ENCODE measurements at places on chromosomes 1 and 21. TPM values are rescaled to one million over a fixed set of nuclear protein-coding genes. Genes with fewer than 3 reads are reported as not detected.

- H3K36me3 ChIP-seq, result no peaks in the 10 kb centered on the region
- no peaks in the 10 kb centered on the region for H3K27me3 ChIP-seq
- H3K4me3 ChIP-seq, result no peak overlapping the region
- DNase-seq, result no peak
Measured at GRCh38 chr1:94646141-94646643, 104.6 kb upstream of the F3 start.

The PIAS3 gene
- 52.4 TPM for total RNA-seq

The NPL gene
- 4.1 TPM for total RNA-seq

GRCh38 chr1:93031711-93032110 is 47.4 kb upstream of the MTF2 start:
- H3K36me3 ChIP-seq, result no peaks in the 10 kb centered on the region
- no peaks in the 10 kb centered on the region for H3K27me3 ChIP-seq
- H3K27ac ChIP-seq, result no peak overlapping the region
- H3K4me3 ChIP-seq, result no peak overlapping the region
- H3K4me1 ChIP-seq, result peaks cover 5% of the 10 kb centered on the region

DNA sequence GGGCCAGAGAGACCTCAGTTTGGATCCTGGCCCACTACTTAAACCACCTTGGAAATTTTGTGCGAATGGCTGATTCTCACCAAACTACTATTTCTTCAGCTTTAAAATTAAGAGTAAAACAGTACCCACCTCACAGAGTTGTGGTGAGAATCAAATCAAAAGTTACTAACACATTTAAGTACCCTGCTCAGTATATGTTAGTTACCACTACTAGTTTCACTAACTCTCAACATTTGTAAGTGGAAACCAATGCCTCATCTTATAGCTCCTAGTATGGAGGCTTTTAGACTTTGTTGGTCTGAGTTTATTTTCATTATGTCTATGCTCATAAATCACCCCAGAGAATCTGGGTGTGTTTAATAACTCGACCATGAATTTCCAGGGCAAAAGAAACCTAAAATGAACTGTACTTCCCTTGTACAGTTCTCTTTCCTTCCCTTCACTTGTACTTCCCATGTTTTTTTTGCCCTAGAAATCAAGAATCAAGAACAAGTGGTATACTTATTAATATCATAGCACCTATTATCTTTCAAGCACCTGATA is 11.6 kb upstream of the SERBP1 start:
- H3K4me1 ChIP-seq, result peaks cover 5% of the 10 kb centered on the region
- no peaks in the 10 kb centered on the region for H3K27me3 ChIP-seq
- DNase-seq, result no peak
- no peaks in the 10 kb centered on the region for H3K36me3 ChIP-seq
- H3K27ac ChIP-seq, result no peak overlapping the region

- peaks cover 62% of the 10 kb centered on the region for H3K27me3 ChIP-seq
- no peaks in the 10 kb centered on the region for H3K36me3 ChIP-seq
- no peak overlapping the region for H3K4me3 ChIP-seq
- DNase-seq, result no peak
Measured at GRCh38 chr1:18537386-18538306, 56.9 kb downstream of the KLHDC7A start.

GRCh38 chr1:1185101-1185765 is 11.6 kb downstream of the TTLL10 start:
- H3K36me3 ChIP-seq, result no peaks in the 10 kb centered on the region
- no peak overlapping the region for H3K27ac ChIP-seq
- H3K27me3 ChIP-seq, result no peaks in the 10 kb centered on the region
- H3K4me1 ChIP-seq, result no peaks in the 10 kb centered on the region
- H3K4me3 ChIP-seq, result no peak overlapping the region

The PADI4 gene
- 0.27 TPM for total RNA-seq

GRCh38 chr1:9212735-9213134 is 21.8 kb upstream of the H6PD start:
- H3K4me1 ChIP-seq, result peaks cover 10% of the 10 kb centered on the region
- no peaks in the 10 kb centered on the region for H3K27me3 ChIP-seq
- no peak overlapping the region for H3K4me3 ChIP-seq

- DNase-seq, result no peak
- H3K36me3 ChIP-seq, result peaks cover 69% of the 10 kb centered on the region
- peaks cover 6% of the 10 kb centered on the region for H3K27me3 ChIP-seq
- no peak overlapping the region for H3K27ac ChIP-seq
- no peak overlapping the region for H3K4me3 ChIP-seq
- no peaks in the 10 kb centered on the region for H3K4me1 ChIP-seq
Measured at GRCh38 chr1:5311634-5312292, 657.4 kb downstream of the AJAP1 start.

The CYP4X1 gene
- total RNA-seq, result 1.4 TPM

The RPL11 gene
- total RNA-seq, result 1,442 TPM

- no peaks in the 10 kb centered on the region for H3K36me3 ChIP-seq
- peaks cover 5% of the 10 kb centered on the region for H3K27me3 ChIP-seq
- DNase-seq, result no peak
- no peak overlapping the region for H3K4me3 ChIP-seq
- H3K4me1 ChIP-seq, result no peaks in the 10 kb centered on the region
Measured at GRCh38 chr1:219847215-219847855, 81.0 kb downstream of the SLC30A10 start.

The RAP1GAP gene
- total RNA-seq, result 9.7 TPM

DNA sequence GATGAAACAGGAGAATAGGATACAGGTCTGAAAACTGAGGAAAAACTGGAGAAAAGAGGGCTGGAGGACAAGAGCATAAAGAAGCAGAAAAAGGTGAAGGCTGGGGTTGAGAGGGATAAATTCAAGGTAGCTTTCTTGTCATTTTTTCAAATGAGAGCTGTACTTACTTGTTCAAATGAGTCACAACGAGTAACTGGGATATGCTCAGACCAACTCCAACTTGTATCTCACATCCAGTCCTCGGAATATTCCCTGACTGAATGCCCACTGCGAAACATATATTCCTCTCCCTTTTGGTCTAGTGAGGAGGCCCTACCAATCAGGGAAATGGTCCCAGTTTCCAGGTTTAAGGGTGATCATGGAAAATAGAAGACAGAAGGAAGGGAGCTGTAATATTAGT is 343.4 kb downstream of the HHIPL2 start:
- H3K36me3 ChIP-seq, result no peaks in the 10 kb centered on the region
- H3K27ac ChIP-seq, result no peak overlapping the region
- no peak overlapping the region for H3K4me3 ChIP-seq
- no peak for DNase-seq
- H3K4me1 ChIP-seq, result no peaks in the 10 kb centered on the region

- no peaks in the 10 kb centered on the region for H3K27me3 ChIP-seq
- H3K4me3 ChIP-seq, result no peak overlapping the region
- H3K36me3 ChIP-seq, result no peaks in the 10 kb centered on the region
- peaks cover 4% of the 10 kb centered on the region for H3K4me1 ChIP-seq
Measured at GRCh38 chr21:29423099-29423870, 124.6 kb downstream of the BACH1 start.

The PKP1 gene
- 0.18 TPM for total RNA-seq

DNA sequence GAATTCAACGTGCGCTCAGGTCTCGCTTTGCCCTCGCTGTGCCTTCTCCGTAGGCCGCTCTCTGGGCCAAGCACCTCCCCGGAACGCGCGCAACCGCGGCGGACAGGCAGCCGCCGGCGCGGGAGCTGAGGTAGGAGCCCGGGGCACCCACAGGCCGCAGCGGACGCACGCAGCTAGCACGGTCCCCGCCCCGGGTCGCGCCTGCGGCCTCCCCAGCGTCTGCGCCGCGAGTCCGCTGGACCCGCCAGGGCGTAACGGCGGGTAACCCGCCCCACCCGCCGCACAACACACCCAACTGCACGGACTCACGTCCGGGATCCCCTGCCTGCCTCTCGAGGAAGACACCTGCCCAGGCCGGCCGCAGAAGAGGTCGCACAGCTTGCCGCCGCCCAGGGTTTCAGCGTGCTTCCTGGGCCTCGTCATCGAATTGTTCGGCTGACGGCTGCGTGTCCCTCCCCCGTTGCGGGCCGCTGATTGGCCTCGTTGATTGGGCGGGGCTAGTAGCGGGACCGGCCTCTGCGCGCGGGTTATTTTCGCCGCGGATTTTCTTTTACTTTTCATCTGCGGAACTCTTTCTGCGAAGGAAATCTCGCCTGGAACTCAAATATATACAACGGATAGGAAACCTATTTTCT is at the start of gene CLCC1:
Gene CLCC1 (minus strand): TSS at position 433 of the 635 bp plus-strand sequence. CDS start 13,047 bp downstream, outside the sequence.
- no peaks in the 10 kb centered on the region for H3K27me3 ChIP-seq
- peaks cover 17% of the 10 kb centered on the region for H3K4me1 ChIP-seq
- no peaks in the 10 kb centered on the region for H3K36me3 ChIP-seq
- peak within 1 kb of the TSS; percentile 45 for H3K27ac ChIP-seq
- peak; percentile 90 for DNase-seq
- peak within 1 kb of the TSS; percentile 80 for H3K4me3 ChIP-seq

The PADI1 gene
- 0.18 TPM for total RNA-seq

The GPR61 gene
- total RNA-seq, result 0.42 TPM

GRCh38 chr21:45523411-45524101 is 18.7 kb downstream of the SLC19A1 start:
- H3K4me3 ChIP-seq, result no peak overlapping the region
- H3K36me3 ChIP-seq, result peaks cover 54% of the 10 kb centered on the region
- 0 out of 2 replicates have a peak, but pooled peaks cover 4% of the 10 kb centered on the region for H3K4me1 ChIP-seq

- no peak overlapping the region for H3K4me3 ChIP-seq
- no peak overlapping the region for H3K27ac ChIP-seq
- H3K36me3 ChIP-seq, result peaks cover 2% of the 10 kb centered on the region
Measured at GRCh38 chr1:188355082-188355481, 1526.3 kb downstream of the PLA2G4A start.

- no peaks in the 10 kb centered on the region for H3K27me3 ChIP-seq
- DNase-seq, result no peak
- peaks cover 6% of the 10 kb centered on the region for H3K4me1 ChIP-seq
- H3K4me3 ChIP-seq, result no peak overlapping the region
- no peak overlapping the region for H3K27ac ChIP-seq
Measured at GRCh38 chr1:6898974-6899539, 113.8 kb downstream of the CAMTA1 start.

- H3K27me3 ChIP-seq, result peaks cover 5% of the 10 kb centered on the region
- no peaks in the 10 kb centered on the region for H3K36me3 ChIP-seq
- H3K4me3 ChIP-seq, result no peak overlapping the region
- peaks cover 11% of the 10 kb centered on the region for H3K4me1 ChIP-seq
- no peak overlapping the region for H3K27ac ChIP-seq
Measured at GRCh38 chr1:206498685-206499084, 8.6 kb upstream of the RASSF5 start.

The PPM1J gene
- total RNA-seq, result 22.6 TPM

GRCh38 chr1:112696578-112697314 is 10.2 kb downstream of the RHOC start:
- no peak overlapping the region for H3K27ac ChIP-seq
- DNase-seq, result no peak

GRCh38 chr1:186178426-186179043 is 196.5 kb downstream of the TPR start:
- H3K4me1 ChIP-seq, result no peaks in the 10 kb centered on the region
- no peaks in the 10 kb centered on the region for H3K27me3 ChIP-seq
- no peak overlapping the region for H3K4me3 ChIP-seq
- no peaks in the 10 kb centered on the region for H3K36me3 ChIP-seq

DNA sequence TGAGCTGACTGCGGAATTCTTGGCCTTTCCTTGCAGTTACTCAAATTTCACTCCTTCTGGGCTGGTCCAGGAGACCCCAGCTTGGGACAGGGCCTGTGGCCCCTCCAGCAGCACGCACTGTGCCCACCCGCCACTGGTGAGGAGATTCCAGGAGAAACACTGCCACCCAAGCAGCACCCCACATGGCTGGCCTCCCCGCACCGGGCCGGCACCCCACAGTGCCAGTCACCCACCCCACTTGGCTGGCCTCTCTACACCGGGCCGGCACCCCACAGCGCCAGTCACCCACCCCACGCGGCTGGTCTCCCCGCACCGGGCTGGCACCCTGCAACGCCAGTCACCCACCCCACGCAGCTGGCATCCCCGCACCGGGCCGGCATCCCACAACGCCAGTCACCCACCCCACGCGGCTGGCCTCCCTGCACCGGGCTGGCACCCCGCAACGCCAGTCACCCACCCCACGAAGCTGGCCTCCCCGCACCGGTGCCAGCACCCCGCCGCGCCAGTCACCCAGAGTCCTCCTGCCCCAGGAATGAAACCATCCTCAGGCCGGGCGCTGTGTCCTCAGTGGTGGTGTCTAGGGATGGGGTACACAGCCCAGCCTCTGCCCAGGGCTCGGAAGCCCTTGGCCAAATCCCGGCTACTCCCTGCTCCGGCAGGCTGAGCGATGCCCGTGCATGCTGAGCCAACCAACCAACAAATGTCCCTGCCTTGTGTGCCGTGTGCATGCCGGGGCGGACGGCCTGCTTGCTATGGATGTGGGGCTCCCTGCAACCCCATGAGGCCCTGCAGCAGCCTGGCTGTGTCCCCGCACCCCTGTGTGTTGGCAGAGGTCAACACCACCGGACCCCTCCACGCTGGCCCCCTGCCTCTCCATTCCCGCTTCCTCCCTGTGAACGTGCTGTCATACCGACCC is 38.6 kb upstream of the TSPEAR start:
- H3K4me1 ChIP-seq, result peaks cover 55% of the 10 kb centered on the region
- H3K4me3 ChIP-seq, result peak overlapping the region; percentile 25
- peaks cover 47% of the 10 kb centered on the region for H3K36me3 ChIP-seq
- peaks cover 31% of the 10 kb centered on the region for H3K27me3 ChIP-seq

DNA sequence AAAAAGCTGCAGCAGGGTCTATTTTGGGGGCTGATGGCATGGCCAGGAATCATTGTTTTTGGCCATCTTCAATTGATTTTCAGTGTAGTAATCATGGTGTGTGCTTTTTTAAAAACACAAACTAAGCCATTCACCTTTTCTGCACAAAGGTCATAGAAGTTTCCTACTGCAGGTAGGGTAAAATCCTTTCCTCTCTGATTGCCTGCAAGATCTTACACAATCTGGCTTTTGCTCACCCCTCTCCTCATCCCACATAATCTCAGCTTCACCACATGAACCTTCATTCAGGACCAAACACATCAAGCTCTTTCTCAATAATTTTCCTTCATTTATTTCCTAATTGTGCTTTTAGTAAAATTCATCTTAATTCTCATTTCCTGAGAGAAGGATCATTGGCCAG is 38.3 kb upstream of the GBP5 start:
- H3K27me3 ChIP-seq, result no peaks in the 10 kb centered on the region
- no peak overlapping the region for H3K27ac ChIP-seq
- H3K4me1 ChIP-seq, result peaks cover 15% of the 10 kb centered on the region
- no peak overlapping the region for H3K4me3 ChIP-seq

The TMEM125 gene
- total RNA-seq, result 27.8 TPM

The LEFTY1 gene
- total RNA-seq, result 47.0 TPM

DNA sequence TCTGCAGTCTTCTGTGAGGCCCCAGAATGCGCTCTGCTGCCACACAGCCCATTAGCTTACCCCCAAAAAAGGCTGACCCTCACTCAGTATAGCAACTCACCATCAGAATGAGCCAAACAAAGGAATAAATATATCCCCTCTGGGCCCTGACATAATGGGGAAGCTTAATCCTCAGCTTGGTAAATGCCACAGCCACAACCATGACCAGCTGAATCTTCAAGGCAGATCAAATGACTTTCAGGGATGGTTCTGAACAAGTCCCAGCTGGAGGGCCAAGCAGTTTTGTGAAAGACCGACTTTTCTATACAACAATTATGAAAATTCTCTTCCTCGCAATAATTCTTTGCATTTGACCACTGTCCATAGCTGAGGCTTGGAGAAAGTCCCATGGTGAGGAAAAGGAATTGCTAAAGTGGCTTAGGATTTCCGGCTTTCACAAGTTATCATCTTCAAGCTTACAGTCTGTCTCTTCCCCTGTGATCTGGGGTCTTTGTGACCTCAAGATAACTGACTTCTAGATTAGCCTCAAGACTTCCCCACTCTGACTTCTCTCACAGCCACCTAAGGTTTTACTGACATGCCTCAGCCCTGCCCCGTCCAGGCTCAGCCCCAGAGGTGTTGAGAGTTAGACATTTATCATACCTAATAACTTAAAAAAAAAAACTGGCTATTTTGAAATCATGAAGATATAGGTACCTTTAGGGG is 47.8 kb upstream of the PBX1 start:
- no peak overlapping the region for H3K4me3 ChIP-seq
- no peaks in the 10 kb centered on the region for H3K36me3 ChIP-seq
- H3K27ac ChIP-seq, result no peak overlapping the region
- DNase-seq, result no peak
- peaks cover 11% of the 10 kb centered on the region for H3K4me1 ChIP-seq

The FAM78B gene
- 2.7 TPM for total RNA-seq

The SLFNL1 gene
- total RNA-seq, result not detected
